Hindlimb muscle (tissue), 1 donor: ENCODE measurements at places on chromosomes 13 and 19. TPM values are rescaled to one million over a fixed set of nuclear protein-coding genes. Genes with fewer than 3 reads are reported as not detected.

DNA sequence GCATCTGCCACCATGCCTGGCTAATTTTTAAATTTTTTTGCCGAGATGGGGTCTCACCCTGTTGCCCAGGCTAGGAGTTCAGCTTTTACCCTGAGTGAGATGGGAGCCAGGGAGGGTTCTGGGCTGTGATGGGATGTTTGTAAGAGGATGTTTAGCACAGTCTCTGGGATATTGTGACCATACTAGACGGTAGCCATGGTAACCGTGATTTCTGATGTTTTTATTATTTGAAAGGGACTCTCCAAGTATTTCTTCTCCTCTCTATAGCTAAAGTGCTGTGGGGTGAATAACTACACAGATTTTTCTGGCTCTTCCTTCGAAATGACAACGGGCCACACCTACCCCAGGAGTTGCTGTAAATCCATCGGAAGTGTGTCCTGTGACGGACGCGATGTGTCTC, 10.4 kb downstream of the TSPAN16 start:
- DNase-seq: no peak

DNA sequence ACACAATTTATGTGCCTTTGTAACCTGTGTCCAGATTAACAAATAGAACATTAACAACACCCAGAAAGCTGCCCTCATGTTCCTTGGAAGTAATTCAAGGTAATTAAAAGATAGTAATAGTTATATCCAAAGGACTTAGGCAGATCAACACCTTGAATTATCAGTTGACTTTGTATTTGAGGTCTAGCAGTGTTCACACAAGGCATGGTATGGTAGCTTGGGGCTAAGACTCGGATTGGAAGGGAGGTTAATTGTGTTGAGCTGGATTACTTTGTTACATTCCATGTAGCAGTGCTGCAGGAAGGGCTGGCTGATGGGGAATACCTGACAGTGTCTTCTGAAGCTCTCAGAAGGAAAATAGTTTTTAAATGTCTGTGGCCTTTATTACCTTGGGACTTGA, 16.8 kb downstream of the SLC25A15 start:
- DNase-seq: no peak

DNA sequence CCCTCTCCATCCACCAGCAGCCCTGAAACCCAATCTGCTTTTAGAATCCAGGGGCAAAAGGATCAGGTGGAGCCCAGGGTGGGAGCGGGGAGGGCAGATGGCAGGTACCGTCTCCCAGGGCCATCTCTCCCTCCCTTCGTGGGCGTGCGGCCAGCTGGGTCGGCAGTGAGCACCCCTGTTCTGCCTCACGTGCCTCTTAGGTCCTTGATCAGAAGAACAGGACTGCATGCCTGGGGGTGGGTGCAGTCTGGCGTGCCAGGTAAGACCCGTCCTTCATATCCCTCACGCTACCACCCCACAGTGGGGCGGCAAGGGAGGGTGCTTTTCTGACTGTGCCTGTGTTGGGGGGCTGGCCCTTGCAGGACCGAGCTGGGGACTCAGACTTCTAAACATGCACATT, 2.0 kb downstream of the SLC8A2 start:
- no peak for DNase-seq

GRCh38 chr13:51614350-51614786, 30.1 kb downstream of the WDFY2 start:
- peak; percentile 42 for DNase-seq

DNA sequence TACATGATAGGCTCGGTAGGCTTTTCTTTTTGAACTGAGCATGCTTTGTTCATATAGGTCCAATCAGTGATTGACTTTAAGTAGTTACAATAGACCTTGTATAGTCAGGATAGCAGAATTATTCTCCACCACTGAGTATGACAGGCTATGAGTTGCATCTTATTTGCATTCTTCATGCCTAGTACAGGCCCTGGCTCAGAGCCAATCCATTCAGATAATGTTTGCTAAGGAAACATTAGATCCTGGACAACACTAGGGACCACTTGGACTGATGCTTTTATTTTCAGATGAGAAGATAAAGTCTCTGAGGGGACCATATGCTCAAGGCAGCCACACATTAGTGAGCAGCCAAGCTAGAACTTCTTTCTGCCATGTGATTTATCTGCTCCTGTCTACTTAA, 133.9 kb downstream of the KL start:
- DNase-seq: no peak

GRCh38 chr19:43940719-43941118, 5.6 kb upstream of the ZNF45 start:
- no peak for DNase-seq

The ZIC5 gene
- polyA plus RNA-seq: not detected

GRCh38 chr13:36261976-36262375, 35.6 kb downstream of the CCDC169 start:
- no peak for DNase-seq

DNA sequence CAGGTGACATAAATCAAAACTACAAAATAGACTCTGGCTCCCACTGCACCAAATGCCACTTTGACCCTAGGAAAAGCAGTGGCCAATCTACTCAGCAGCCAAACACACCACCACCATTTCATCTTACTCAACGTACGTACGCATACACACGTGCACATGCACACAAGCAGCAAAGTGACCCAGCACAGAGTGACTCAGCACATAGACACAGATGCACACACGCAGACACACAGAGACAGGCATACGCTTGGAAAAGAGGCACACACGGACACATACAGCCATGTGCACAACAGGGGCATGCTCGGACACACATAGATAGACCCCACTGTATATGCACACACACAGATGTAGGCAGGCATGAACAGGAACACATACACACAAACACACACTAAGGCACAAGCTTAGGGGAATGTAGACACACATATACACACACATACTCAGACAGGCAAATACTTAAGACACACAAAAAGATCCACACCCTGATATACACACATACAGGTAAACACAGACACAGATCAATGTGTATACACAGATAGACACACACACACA, 37.3 kb downstream of the PEPD start:
- DNase-seq: no peak

GRCh38 chr19:40721936-40722661, 5.2 kb downstream of the ITPKC start:
- DNase-seq: no peak
